Stimulated activated CD4-positive, alpha-beta T cell treated with anti-CD3 and anti-CD28 coated beads, Interleukin-1b, Interleukin-23, amount 100 ng/mL, for 1 hour (primary cell): ENCODE measurements at places on chromosomes 3 and 15.

- DNase-seq: no peak
Measured at GRCh38 chr3:20264900-20265567, 79.0 kb upstream of the SGO1 start.

- DNase-seq: no peak
Measured at GRCh38 chr3:74331711-74332110, 282.7 kb downstream of the CNTN3 start.

DNA sequence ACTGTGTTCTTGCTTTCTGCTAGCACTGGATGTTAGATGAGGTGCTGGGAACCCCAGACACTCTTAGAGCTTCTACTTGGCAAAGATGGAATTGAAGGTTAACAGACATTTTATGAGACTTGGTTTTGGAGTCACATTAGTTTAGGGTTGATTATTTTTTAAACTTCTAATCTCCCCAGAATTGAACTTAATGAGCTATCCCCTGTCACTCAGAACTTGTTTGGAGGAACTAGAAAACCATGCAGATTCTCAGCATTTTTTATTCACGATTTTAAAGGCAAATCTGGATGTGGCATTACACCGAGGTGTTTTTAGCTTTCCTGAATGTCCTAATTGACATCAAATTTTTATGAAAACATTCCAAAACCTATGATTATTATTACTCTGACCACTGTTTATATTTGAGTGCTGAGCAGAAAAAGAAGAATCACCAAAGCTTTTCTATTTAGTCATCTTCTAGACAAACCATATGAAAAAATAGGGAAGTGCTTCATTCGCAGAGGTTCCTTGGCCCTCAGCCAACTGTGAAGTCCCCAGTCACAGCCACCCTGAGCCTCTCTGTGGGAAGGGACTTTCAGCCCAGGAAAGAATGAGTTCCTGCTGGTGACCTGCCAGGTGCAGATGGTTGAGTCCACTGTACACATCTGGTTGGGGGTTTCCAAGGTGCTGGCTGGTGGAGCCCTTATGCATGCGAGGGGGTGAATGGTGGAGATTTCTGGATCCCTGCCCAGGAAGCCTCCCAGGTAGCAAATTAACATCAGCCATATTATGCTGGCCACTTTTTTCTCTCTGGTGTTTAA is 196.0 kb upstream of the TOPAZ1 start:
- no peak for DNase-seq

DNA sequence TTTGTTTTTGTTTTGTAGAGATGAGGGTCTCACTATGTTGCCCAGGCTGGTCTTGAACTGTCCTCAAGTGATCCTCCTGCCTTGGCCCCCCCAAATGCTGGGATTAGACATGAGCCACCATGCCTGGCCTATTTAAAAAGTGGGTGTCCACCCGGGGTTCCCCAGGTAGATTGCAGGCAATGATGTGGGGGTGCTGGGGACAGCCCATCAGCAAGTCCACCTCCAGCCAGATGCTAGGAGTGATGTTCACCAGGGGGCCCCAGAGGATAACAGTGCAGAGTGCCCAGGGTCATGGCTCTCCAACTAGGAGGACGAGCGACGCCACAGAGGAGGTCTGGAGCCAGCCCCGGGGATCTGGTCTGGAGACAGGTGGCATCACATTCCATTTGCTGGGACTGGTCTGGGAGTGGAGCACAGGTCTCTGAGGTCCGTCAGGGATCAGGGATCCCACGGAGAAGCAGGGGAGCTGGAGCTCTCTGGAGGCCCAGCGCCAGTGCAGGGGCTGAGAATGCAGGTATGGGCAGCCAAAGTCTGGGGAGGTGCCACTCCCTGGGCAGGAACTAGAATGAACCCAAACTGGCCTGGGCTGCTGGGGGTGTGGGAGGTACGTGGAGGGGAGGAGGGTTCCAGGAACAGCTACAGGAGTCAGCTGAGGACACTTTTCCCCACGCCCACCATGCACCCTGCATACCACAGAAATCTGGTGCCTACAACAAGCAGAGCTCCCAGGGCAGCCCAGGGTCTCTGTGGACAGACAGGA is 51.2 kb upstream of the PCSK6 start:
- DNase-seq: no peak

GRCh38 chr15:20356444-20356910 is 185.1 kb downstream of the GOLGA6L6 start:
- DNase-seq: peak; percentile 79

DNA sequence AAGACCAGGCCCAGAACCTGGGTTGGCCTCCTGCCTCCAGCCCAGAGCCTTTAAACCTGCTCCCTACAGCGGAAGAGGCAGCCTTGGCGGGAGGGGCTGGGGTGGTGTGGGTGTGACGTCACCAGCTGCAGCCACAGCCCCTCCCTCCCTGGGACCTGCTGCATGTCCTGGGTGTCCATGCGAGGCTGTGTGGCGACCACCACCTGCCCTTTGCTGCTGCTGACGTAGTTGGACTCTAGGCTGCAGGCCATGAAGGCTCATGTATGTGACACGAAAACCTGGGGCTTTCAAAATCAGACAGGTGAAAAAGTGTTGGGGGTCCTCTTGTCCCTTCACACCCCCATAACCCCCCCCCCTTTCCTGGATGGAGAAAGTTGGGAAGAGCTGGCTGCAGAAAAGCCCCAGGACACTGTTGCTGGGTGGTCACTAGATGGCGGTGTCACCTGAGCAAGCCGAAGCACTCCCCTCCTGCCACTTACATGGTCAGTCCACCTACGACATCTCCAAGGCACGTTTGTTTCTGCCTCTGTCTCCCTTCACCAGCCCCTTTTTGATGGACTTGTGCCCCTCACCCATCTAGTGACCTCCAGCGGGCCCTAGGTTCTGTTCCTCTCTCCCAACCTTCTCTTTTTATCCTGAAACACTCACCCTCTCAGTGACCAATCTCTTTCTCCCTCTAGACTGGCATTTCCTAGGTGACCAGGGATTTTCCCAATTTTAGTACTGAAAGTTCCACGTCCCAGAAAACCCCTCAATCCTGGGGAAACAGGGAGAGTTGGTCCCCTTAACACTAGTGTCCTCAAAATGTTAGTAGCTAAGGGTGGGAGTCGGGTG is 35.2 kb downstream of the SLC6A20 start:
- no peak for DNase-seq

DNA sequence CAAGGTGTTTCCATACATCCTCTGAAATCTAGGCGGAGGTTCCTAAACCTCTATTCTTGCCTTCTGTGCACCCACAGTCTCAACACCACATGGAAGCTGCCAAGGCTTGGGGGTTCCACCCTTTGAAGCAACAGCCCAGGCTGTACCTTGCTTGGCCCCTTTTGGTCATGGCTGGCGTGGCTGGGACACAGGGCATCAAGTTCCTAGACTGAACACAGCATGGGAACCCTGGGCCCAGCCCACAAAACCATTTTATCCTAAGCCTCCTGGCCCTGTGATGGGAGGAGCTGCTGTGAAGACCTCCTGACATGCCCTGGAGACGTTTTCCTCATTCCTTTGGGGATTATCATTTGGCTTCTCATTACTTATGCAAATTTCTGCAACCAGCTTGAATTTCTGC is 739.0 kb upstream of the NECTIN3 start:
- no peak for DNase-seq
